Fibroblast of skin of right quadriceps (primary cell): ENCODE measurements at places on chromosomes 16 and 17.

DNA sequence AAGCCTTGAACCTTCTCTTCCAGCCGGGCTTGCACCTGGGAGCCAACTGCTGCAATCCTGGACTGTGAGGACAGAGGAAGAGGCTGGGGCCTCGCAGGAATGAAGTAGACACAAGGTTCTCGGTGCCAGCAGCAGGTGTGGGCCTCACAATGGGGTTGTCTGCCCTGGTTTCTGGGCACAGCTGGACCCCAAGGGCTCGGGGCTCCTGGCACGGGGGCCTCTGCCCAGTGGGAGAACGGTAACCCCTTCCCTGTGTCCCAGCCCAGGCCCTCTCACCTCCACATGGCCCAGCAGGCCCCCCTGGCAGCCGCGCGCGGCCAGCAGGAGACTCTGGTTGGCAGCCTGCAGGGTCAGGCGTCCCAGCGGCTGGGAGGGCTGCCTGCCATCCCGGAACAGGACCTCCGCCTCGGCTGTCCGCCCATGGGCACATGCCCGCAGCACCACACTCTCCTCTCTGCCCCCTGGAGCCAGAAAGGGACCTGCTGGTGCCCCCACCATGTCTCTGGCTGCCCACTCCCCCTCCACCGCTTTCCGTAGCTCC is 46.9 kb downstream of the RMI2 start:
- DNase-seq, result no peak

DNA sequence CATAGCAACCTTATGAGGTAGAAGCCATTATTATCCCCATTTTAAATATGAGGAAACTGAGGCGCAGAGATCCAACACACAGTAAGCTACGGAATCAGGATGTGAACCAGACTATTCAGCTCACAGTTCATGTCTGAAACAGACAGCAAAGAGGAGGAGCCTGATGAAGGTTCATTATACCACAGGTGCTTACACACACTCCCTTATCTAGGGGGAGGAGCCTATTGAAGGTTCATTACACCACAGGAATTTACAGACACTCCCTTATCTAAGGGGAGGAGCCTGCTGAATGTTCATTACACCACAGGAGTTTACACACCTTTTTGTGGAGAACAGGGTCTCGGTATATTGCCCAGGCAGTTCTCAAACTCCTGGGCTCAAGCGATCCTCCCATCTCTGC is 21.9 kb downstream of the C16orf95 start:
- DNase-seq, result no peak

GRCh38 chr17:67679225-67679624 is 38.5 kb upstream of the NOL11 start:
- no peak for DNase-seq

- DNase-seq, result no peak
These were observed 47.1 kb downstream of the WSB1 start for GRCh38 chr17:27341041-27341471.

- DNase-seq, result no peak
These were observed 883.6 kb downstream of the KCNJ2 start for GRCh38 chr17:71052971-71053370.

- DNase-seq, result peak; percentile 29
These were observed 24.0 kb upstream of the CDC42EP4 start for GRCh38 chr17:73335591-73336407.

GRCh38 chr17:38981636-38982035 is 14.4 kb upstream of the FBXO47 start:
- no peak for DNase-seq

DNA sequence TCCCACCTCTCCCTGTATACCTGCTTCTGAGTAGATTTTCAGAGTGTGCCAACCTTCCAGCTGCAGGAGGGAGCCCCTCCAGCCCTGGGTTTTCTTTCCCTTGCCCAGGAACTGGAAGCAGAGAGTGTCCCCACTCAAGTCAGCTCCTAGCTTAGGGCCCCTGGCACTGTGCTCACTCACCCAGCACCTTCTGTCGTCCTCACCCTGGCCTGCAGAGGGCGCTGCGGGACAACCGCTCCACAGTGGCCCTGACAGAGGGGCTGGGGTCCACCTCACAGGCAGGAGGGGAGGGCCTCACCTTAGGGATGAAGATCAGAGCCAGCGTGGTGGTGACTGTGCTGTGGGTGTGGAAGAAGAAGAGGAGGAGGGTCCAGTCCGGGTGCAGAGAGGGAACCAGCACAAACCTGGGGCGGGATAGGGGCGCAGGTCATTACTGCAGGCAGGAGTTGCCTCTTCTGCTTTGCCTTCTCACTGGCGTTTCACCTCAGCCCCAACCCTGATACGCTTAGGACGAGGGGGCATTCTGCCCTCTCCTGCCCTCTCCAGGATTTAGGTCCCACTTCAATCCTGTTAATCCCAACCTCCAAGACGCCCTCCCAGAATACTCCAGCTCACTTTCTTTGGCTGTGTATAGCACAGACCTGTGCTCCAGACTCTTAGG is 10.0 kb downstream of the GPR179 start:
- no peak for DNase-seq

GRCh38 chr17:81039854-81040758 is 5.2 kb downstream of the BAIAP2 start:
- DNase-seq, result peak; percentile 81

DNA sequence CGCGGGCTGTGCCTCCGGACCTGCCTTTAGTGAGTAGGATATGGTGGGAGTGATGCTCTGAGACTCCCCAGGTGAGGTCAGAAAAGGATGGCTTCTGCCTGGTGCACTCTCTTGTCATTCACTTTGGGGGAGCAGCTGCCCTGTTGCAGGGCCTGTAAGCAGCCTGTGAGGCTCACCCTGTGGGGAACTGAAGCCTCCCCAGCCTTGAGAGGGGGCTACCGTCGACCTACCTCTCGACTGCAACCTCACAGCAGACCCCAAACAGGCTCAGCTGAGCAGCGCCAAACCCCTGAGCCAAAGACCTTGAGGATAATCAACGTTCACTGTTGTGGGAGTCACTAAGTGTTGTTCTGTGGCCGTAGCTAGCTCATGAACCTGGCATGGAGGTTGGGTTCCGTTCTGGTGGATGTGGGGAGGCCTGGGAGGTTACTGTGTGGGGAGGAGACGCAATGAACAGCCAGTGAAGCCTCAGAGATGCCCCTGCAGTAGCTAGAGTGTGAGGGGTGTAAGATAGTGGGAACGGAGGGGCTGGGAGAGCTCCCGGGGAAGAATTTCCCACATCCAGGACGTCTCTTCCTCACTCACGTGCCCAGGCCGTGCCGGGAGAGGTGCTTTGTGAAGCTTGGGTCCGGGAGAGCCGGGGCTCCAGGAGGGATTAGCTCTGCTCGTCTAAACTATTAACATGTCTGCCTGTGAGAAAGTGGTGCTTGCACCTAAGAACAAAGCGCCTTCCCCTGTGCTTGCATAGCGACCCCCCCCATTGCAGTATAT is 38.8 kb downstream of the METRNL start:
- DNase-seq, result no peak

GRCh38 chr16:75261590-75262078 is 10.2 kb upstream of the BCAR1 start:
- DNase-seq, result no peak

GRCh38 chr17:6903326-6903900 is 71.9 kb upstream of the TEKT1 start:
- DNase-seq, result no peak

- no peak for DNase-seq
These were observed at the start of gene TERB1 for GRCh38 chr16:66801320-66802105. Gene TERB1 (minus strand): TSS chr16:66801584. CDS start chr16:66796798, 4,786 bp downstream.

- peak; percentile 15 for DNase-seq
These were observed 7.5 kb upstream of the C16orf95 start for GRCh38 chr16:87324411-87325275.
